Fibroblast of skin of left quadriceps (primary cell): ENCODE measurements at places on chromosomes 1 and 21.

DNA sequence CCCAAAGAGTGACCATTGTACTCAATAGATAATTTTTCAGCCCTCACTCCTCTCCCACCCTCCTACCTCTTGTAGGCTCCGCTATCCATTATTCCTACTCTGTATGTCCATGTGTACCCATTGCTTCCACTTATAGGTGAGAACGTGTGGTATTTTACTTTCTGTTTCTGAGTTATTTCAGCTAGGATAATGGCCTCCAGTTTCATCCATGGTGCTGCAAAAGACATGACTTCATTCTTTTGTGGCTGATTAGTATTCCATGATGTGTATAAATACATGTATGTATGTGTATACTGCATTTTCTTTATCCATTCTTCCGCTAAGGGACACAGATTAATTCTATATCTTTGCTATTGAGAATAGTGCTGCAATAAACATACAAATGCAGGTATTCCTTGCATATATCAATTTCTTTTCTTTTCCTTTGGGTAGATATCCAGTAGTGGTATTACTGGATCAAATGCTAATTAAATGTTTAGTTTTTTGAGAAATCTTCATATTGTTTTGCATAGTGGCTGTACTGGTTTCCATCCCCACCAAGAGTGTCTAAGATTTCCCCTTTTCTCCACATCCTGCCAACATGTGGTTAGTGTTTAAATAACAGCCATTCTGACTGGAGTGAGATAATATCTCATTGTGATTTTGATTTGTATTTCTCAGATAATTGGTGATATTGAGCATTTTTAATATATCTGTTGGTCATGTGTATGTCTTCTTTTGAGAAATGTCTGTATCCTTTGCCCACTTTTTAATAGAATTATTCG lies 4.9 kb downstream of the LY9 start:
- no peak for DNase-seq

DNA sequence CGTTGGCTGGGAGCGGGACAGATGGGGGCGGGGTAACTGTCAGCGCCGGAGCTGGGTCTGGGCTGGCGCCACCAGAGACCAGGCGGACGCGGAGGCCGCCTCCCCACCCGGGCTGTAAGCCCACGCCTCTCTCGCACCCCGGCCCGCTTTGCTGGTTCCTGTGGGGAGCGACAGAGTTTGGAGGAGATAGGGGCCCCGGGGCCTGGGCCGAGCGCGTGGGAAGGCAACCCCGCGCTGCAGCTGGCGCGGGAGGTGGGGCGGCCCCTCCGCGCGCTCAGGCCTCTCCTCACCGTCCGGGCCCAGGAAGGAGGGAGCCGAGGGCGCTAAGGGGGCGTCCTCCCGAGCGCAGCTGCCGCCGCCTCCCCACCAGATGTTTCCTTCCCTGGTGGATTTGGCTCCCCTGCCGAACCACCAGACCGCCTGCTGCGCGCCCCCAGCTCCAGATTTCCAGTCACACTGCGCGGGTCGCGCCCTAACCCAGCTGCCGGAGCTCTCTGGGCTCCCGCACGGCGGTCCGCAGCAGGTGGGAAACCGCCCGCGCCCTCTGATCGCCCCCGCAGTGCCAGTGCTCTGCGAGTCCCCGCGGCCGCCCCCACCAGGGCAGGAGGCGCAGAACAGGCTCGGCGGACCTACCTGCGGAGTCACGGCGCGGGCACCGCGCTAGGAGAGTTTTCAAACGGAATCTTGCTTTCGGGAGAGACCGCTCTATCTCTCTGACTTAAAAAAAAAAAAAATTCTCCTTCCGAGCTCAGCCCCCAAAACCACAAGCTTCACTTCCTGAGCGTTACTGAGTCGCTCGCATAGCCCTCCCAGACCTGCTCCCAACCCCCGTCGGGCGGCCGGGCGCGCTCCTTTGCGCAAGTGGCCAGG lies 1.1 kb downstream of the GFI1 start:
- no peak for DNase-seq

DNA sequence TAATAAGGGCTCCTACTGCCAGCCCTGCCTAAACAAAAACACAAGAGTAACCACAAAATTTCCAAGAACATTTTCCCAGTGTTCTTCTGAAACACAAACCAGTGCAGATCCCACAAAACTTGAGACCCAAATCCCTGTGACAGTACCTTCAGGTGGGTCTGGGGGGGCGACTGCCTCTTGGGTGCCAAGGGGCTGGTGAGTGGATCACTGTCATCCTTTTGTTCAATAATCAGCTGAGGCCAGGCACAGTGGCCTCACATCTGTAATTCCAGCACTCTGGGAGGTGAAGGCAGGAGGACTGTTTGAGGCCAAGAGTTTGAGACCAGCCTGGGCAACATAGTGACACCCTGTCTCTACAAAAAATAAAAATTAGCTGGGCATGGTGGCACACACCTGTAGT lies 87.6 kb downstream of the GLIS1 start:
- DNase-seq: no peak

GRCh38 chr1:37073152-37073853 lies 39.0 kb upstream of the GRIK3 start:
- no peak for DNase-seq

- DNase-seq: peak; percentile 72
These were observed 49.0 kb downstream of the MAP10 start for GRCh38 chr1:232853994-232854797.

DNA sequence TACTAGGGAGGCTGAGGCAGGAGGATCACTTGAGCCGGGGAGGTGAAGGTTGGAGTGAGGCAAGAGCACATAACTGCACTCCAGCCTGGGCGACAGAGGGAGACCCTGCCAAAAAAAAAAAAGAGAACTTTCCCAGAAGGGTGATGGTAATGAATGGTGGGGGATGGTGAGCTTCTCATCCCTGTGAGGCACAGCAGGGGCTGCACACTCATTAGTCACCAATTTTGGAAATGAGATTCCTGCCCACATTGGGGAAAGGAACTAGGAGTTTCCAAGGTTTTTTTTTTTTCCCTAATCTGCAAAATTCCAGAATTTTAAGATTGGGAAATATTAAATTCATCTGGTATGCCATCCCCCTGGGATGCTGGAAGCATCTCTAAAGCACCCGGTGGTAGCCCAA lies 50.2 kb upstream of the SSBP3 start:
- DNase-seq: no peak

DNA sequence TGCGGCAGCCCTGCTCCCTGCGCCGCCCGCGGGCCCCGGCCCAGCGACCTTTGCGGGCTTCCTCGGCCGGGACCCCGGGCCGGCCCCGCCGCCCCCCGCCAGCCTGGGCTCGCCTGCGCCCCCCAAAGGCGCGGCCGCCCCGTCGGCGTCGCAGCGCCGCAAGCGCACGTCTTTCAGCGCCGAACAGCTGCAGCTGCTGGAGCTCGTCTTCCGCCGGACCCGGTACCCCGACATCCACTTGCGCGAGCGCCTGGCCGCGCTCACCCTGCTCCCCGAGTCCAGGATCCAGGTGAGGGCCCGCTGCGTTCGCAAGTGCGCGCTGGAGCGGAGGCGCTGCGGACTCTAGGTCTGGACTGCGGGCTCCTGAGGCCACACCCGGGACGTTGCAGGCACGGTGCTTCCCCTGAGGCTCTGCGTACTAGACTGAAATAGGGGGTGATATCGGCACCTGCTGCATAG lies 351 bp downstream of the MIXL1 start:
- no peak for DNase-seq

- DNase-seq: no peak
These were observed 53.1 kb downstream of the APP start for GRCh38 chr21:26117324-26117971.

DNA sequence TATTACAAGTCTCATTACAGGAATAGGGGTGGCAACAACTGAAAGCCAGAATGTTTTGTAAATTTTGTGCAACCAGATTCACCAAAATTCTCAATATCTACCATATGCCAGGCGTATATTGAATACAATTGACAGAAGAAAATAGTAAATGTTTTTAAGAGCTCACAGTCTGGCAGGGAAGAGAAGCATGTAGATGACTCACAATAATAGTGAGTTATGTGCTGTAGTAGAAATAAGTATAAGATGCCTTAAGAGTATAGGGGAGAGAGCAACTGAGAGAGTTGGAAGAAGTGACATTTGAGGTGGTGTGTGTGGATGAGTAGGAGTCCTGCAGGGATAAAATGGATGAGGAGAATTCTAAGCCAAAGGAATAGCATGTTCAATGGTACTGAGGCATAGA lies 170.5 kb upstream of the FGGY start:
- DNase-seq: no peak

GRCh38 chr1:161905269-161905884 lies 118.3 kb downstream of the OLFML2B start:
- no peak for DNase-seq

DNA sequence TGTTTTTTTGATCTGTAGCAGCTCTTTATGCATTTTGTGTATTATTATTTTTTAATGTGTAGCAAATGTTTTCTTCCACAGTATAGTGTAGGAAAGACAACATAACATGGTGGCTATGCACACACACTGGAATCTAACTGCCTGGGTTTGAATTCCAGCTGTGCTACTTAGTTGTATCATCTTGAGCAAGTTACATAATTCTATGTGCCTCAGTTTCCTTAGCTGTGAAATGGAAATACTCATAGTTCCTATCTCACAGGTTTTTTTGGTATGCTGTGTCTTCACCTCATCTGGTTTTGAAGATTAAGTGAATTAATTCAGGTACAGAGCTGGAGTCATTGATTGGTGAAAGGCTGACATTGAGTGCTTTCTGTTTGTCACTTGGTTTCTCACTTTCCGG lies 1.2 kb upstream of the IARS2 start:
- DNase-seq: no peak

GRCh38 chr1:60271041-60271440 lies 197.5 kb upstream of the C1orf87 start:
- no peak for DNase-seq

DNA sequence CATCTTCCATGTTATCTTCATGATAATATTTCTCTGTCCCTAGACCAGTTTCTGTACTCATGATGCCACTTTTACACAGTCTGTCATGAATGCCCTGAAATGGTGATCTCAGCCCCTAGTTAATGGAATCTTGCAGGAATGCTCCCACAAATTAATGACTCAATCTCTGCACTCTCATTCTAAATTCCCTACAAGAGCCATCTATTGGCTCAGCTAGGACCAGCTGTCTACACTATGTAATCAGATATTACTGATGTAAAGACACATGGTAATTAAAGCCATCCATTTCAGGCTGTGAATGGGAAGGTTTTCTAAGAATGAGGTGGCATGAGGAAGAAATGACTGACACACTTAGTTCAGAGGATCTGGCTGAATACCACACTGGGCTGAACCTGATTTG lies 199.1 kb upstream of the KCND3 start:
- DNase-seq: no peak

GRCh38 chr1:209412566-209412965 lies 170.9 kb upstream of the CAMK1G start:
- no peak for DNase-seq

GRCh38 chr21:45064091-45064490 lies 10.3 kb upstream of the ADARB1 start:
- DNase-seq: no peak

- DNase-seq: no peak
These were observed 110.3 kb upstream of the PALMD start for GRCh38 chr1:99535470-99536164.

DNA sequence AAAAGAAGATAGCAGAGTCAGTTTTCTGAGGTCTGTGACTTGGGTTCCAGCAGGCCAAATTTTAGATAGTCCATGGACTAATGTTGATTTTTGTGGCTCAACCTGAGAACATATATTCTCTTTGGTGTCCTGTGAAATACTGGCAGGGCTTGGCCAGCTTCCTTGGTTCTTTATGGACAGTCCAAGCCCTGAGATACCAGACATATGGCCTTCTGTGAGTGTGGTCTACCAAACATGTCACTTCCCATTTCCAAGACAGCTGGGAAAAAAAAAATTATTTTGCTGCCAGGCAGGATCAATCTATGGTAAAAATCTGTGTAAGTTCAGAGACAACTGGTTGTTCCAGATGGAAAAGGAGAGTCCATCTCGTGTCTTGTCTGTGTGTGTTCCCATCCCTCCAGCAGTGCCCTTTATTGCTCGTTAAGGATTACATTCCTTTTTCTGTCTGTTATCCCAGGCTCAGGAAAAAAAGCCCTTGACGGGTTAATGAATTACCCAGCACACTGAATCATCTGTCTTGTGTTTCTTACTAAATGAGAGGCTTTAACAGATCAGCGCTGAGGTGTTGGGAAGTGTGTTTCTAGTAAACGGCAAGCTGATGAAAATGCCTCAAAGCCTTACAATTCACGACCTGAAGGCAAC lies 33.4 kb upstream of the XPR1 start:
- DNase-seq: no peak

- DNase-seq: no peak
These were observed 25.3 kb upstream of the ATP1A1 start for GRCh38 chr1:116347696-116348095.

- DNase-seq: no peak
These were observed 1456.1 kb downstream of the BRINP3 start for GRCh38 chr1:189021577-189021976.

DNA sequence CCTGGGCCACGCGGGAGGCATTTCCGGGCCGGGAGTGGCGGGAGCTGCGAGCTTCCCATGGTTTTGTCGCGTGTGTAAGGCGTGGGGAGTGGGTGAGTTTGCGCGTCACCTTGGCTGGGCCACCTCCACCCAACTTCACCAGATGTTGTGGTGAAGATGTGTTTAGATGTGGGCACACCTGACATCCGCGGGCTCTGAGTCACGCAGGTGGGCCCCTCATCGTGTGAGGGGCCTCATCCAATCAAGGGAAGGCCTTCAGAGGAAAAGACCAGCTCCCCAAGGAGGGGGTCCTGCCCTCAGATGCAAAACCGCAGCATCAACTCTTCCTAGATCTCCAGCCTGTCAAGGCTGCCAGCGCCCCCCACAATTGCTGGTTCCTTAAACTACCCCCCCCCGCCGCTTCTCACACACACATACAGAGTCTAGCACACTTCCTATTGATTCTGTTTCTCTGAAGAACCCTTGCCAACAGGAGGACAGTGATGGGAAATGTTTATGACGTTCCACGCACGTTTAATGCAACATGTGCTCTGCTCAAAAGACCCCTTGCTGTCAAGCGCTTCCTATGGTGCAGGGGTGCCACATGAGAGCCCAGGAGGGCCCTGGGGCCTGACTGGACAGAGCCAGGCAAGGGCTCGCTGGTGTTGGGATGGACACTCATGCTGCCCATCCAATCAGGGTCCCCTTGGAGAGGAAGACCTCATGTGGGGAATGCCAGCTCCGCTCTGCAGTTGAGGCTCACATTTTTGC lies 11.9 kb downstream of the ACTRT2 start:
- DNase-seq: no peak

DNA sequence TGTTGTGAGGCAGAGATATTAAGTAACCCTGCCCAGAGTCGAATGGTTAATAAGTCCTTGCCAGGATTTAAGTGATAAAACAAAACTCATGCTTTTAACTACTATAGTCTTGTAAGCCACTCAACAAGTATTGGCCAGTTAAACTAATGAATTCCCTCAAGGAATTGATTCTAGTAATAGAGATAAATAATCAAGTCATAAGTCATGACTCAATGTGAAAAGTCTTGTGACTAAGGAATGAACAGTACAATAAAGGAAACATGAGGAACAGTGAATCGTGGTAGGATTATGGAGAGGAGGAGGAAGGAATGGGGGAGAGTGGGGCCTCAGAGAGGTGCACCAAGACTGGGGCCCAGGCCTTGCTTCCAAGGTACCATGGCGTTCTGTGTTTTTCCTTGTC lies 104.7 kb downstream of the FGGY start:
- DNase-seq: no peak
